Hematopoietic multipotent progenitor cell (in vitro differentiated cells): ENCODE measurements at places on chromosomes 11 and 22.
A peak's percentile ranks its signal among the peaks of the same experiment; 100 is the strongest.

- peak; percentile 44 for DNase-seq
Measured at GRCh38 chr11:70399681-70400112, 1.4 kb downstream of the CTTN start.

DNA sequence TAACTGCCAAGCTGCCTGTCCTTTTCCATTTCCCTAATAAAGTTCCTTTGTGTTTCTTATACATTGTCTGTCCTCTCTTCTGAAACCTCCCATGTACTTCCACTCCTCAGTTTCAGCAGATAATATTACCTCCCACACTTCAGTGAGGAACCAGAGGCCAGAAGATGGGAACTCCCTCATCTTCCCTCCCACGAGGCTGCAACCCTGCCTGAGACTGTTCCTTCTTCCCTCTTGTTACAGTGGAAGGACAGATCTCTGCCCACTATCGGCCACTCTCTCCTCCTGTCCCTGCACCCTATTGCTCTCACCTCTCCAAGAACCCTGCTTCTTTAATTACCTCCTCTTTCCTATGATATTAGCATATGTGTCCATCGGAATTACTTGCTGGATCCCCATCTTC is 38.1 kb upstream of the SWAP70 start:
- no peak for DNase-seq

GRCh38 chr11:99716302-99716701 is 695.6 kb downstream of the CNTN5 start:
- no peak for DNase-seq

- no peak for DNase-seq
Measured at GRCh38 chr11:117877120-117877784, 794 bp upstream of the FXYD6 start.

GRCh38 chr11:122671400-122671891 is 15.9 kb downstream of the UBASH3B start:
- DNase-seq = no peak

DNA sequence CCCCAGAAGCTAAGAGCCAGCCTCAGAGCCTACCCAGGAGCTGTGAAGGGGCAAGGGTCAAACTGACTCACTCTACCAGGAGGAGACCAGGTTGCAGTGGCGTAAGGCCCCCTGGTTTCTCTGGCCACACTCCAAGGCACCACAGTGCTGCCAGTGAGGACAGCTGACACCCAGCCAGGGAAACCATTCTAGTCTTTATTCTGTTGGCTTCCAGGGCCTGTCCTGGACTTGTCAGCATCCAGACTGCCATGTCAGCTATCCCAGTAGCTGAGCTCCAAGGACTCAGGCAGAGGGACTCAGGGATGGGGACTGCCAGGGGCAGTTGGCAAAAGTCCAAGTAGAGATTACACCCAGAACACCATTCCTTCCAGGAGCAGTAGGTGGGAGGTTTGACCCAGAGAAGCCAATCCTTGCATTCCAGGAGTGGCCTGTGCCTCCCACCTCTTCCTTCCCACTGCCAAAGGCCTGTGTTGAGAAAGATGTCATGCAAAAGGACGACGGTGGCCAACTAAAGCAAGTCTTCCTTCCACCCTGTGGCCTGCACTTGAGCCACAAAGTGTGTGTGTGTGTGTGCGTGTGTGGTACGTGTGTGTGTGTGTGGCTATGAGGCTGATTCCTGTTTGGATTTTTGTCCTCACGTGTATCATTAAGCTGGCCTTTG is 3.6 kb upstream of the MAPK8IP1 start:
- no peak for DNase-seq

- no peak for DNase-seq
Measured at GRCh38 chr11:45741582-45741981, 63.4 kb upstream of the SLC35C1 start.

DNA sequence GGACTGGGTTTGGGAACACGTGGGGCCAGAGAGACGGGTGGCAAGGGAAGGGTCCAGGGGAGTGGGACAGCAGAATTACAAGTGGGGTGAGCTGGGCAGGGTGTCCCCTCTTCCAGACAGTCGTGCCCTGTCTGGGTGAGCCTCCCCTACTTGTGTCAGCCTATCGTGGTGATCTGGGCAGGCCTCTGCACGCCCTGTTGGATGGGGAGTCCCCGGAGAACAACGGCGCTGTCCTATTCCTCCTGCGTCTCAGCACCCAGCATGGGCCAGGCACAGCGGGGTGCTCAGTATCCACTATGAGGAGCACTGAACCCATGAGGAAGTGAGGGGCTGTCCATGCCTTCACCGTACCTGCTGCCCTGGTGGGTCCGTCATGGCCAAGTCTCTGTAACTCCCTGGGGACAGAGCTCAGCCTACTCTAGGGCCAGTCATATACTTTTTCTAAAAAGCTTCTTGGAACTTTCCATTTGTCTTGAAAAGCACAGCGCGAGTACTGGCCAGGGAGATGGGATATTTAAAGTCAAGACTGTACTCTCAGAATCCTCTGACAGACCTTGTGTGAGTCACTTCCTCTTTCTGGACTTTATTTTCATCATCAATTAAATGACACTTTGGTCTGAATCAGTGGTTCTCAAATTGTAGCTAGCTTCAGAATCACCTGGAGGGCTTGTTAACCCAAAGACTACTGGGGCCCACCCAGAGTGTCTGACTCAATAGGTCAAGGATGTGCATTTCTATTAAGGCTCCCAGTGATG is 81.7 kb upstream of the NECTIN1 start:
- DNase-seq = no peak

DNA sequence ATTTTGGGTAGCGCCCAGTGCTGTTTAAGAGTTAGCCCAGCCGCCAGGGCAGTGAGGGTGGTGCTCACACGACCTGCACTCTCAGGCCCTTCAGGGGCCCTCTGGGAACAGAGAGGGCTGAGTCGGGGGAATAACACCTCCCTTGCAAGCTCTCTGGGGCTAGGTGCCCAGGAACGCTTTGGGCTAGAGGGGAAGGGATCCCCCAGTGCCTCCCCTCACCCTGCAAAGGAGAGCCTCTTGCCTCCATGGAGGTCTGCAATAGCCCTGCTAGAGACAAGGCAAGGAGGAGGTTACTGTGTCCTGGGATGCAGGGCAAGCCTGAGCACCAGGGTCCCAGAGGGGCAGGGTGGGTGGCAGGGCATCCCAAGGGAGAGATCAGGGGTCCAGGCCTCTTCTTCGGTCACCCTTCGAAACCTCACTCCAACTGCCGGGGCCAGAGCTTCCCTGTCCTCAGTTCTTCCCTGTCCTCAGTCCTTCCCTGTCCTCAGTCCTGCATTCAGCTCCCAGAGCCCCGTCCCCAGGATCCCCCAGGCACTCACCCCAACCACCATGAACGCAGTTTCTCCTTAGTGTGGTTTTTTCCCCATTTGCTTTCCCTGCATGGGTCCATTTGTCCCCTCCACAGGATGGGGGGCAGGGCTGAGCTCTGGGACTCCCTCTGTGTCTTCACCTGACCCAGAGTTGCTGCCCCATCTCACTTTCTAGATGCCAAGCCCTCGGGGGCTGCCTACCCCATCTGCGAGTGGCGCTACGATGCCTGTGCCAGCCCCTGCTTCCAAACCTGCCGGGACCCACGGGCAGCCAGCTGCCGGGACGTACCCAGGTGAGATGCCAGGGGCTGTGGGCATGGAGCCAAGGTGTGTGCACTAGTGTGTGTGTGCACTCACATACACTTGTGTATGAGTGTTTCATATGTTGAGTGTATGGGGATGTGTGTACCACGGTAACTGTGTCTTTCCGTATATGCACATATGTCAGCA is 60.8 kb downstream of the OTOG start:
- no peak for DNase-seq

DNA sequence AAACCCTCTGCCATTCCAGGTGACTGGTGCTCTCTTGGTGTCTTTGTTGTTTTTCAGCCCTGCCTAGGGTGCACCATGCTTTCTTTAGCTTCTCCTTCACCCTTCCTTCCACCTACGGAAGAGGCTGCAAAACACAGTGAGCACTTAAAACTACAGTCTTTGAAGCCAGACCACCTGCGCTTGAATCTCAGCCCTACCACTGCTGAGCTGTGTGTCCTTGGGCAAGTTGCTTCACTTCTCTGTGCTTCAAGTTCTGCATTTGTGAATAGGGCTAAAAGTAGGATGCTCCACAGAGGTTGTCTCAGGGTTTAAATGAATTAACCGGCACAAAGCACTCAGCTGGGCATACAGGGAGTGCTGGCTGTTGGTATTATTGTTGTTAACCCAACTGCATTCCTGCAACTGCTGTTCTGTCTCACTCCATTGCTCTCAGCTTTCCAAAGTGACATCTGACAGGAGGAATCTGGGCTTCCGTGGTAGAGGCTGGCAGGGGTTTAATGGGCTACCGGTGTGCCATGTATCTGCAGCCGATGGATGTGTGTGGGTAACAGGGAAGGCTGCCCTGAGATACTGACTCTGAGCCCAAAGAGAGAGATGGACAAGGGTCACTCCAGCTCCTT is 139.3 kb downstream of the FBXO7 start:
- DNase-seq = no peak

- DNase-seq = no peak
Measured at GRCh38 chr22:31537019-31537535, 40.7 kb downstream of the SFI1 start.

- DNase-seq = no peak
Measured at GRCh38 chr11:5288906-5289550, 12.7 kb downstream of the OR51B4 start.
